Right forelimb (tissue), 1 donor: ENCODE measurements at places on chromosomes 16 and 17.
A peak's percentile ranks its signal among the peaks of the same experiment; 100 is the strongest.

GRCh38 chr16:88084881-88085280 lies 133.6 kb downstream of the BANP start:
- no peak for DNase-seq

GRCh38 chr16:85724936-85725335 lies 26.0 kb downstream of the C16orf74 start:
- DNase-seq, result no peak

GRCh38 chr17:801660-802059 lies 19.5 kb downstream of the MRM3 start:
- DNase-seq, result no peak

- DNase-seq, result no peak
Observed at GRCh38 chr16:1681032-1681431, 3.0 kb downstream of the JPT2 start.

- no peak for DNase-seq
Observed at GRCh38 chr17:35878361-35878760, 1.8 kb downstream of the CCL5 start.

DNA sequence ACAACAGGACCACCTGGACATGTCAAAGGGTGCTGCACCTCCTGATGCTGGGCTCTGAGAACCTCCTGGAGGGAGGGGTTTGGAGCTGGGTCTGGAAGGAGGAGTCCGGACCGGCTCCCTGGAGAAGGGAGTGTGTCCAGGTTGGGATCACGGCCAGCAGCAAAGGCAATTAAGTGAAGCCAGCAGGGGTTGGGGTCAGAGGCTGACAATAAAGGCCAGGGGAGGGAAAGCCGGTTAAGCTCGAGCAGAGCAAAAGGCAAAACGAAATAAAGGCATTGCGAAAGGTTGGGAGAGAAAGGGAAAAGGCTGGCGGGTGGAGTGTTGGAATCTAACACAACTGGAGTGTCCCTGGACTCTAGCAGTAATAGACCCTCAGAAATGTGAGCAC lies 992 bp upstream of the CACNG4 start:
- no peak for DNase-seq

- no peak for DNase-seq
Observed at GRCh38 chr16:88570691-88571092, 489 bp downstream of the ZC3H18 start.

DNA sequence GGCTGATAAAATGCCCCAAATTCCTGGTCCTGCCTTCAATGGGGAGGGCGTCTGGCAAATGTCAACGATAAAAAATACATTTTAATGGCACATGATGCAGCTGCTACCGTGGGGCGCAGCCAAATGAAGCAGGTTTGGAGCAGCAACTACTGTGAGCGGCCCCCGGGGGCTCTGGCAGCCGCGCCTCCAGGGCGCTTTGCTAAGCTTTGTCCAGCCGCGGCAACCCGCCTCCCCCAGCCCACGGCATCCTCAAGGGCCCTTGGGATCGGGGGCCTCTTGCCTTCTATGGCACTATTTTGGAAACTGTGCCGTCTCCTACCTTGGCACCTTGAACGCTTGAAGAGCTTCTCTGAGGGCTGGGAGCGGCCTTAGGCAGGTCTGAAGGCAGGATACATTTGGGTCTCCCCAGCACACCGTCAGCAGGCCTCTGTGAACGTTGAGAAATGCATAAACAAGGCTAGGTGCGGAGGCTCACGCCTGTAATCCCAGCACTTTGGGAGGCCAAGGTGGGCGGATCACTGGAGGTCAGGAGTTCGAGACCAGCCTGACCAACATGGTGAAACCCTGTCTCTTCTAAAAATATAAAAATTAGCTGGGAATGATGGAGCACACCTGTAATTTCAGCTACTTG lies 25.1 kb downstream of the TBX4 start:
- DNase-seq, result no peak

- no peak for DNase-seq
Observed at GRCh38 chr16:1706386-1707192, 594 bp downstream of the MAPK8IP3 start.

DNA sequence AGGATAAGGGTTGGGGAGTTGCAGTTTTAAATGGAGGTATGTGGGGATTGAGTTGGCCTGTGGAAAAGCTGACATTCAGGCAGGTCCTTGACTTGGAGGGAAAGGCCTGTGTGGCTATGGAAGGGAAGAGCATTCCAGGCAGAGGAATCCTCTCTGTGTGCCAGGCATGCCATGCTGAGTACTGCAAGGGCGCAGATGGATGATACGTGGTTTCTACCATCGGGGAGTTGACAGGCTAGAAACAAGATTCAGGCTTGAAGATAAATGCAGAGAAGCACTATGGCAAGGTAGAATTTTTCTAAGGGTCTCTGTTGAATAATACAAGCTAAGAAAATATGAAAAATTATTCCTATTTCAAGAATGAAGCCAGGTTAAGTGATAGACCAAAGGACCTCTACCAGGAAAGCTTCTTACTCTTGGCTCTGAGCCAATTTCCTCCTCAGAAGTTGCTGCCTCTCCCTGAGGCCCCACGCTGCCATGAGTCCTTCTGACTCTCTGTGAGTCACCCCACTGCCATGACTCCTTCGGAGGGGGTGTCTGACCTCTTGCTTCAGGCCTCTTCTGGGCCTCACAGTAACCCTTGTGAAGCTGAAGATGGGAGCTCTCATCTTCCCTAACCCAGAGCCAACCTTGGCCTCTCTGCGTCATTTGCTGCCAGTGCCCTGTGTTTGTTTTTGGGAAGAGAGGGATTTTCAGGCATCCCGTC lies 75.8 kb downstream of the WNT3 start:
- no peak for DNase-seq

- DNase-seq, result no peak
Observed at GRCh38 chr17:57832314-57833178, 17.3 kb downstream of the MRPS23 start.

DNA sequence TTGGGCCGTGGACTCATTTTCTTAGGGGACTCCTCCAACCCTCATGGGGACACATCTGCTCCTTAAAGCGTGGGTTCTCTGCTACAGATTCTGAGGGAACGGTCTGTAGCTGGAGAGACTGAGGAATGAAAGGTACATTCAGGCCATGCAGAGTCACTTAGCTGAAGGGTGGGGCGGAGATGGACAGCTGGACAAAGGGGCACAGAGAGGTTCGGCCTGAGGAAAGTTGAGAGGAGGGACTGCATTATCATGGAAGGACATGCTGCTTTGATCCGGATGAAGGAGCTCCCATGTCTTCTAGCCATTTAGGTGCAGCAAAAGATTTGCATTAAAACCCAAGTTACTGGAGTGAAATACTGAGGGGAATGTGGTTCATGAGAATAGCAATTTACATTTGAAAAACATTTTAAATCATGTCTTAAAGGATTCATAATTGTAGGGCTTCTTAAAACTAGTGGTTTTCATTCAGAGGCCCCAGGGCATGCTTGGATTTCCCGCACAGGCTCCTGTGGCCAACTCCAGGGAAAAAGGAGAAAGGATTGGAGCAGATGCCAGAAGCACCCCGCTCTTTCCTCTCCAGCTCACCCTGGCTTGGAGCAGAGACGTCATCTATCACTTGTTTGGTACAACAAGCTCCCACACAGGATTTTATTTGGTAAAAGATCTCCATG lies 54.2 kb downstream of the CDRT4 start:
- DNase-seq, result no peak

DNA sequence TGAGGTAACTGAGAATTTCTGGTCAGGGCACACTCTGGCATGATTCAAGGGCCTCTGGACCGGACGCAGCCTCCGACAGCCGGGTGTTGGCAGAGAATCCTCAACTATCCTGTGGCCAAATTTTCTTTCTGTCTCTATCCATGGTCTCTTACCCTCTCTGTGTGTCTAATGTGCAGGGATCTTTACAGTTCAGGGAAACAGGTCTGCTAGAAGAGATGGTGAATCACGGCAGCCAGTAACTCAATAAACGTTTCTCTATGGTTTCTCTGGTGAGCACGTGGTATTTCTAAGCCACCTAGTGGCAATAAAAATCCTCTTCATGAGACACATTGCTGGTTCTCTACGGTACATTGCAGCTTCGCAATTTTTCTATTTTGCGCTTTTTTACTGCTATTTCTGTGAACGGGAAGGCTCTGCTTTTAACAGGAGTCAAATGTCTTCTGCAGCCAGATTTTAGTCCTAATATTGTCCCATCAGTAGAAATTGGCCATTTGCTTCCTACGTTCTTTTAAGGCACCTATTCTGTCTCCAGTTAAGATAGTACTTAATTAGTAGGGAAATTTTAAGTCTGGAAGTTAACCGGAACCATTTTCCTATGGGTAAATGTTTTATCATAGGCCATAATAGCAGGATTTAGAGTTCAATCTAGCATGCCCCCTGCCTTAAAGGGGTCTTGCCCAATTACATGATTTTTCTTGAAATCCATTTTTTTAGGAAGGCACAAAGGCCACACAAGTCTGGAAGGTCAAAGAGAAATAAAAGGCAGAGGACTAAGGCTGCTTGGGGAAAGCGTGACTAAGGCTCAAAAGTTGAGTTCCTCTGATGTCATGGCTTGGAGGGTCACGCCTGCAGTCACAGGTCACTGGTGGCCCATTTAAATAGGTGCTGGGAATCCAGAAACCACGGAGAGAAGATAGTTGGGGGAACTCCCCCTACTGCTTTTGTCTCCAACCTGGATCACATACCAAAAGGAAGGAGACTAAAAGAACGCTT lies 31.5 kb downstream of the QPRT start:
- peak; percentile 52 for DNase-seq

- no peak for DNase-seq
Observed at GRCh38 chr16:64167936-64168335, 953.9 kb downstream of the CDH11 start.

DNA sequence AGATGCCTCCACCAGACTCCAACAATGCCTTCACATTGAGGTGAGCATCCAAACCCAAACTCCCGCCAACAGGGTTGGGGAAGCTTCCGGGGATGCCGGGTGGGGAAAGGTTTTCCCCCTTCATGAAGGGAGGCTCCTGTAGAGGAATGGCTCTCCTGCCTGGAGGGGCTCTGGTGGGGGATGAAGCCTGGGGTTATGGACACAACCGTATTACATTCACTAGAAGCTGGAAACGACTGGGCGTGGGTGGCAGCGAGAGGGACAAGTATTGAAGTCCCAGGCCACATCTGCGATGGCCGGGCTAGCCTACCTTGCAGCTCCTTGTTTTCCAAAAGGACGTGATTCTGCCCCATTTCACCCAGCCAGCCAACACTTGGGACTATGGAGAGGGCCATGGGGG lies 321.1 kb downstream of the C16orf95 start:
- no peak for DNase-seq

DNA sequence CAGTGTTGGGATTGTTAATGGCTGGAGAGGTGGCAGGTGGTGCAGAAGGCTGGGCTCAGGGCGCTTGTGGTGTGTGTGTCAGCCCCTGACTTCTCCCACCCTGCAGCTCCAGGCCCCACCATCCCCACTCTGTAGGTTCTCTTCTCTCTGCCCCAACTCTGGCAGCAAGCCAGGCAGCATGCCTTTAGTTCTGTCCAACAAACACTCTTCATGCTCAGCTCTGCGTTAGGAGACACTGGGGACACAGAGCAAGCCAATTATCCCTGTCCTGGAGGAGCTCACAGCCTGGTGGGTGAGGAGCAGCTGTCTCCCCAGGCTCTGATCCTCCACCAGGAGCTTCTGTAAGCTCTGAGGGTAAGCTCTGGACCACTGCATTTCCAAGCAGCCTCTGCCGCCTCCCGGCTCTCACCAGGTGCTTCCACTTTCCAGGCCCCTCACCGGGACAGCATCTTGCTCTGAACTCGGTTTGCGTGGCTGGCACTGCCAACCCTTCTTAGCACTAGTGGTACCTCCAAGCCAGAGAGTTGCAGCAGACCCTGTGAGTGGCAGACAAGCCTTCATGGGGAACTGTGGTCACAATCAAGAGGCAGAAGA lies 34.3 kb upstream of the WSCD1 start:
- no peak for DNase-seq

- DNase-seq, result no peak
Observed at GRCh38 chr17:58534901-58535421, 20.5 kb upstream of the MTMR4 start.

- DNase-seq, result no peak
Observed at GRCh38 chr17:82243648-82244412, 15.0 kb downstream of the SLC16A3 start.

GRCh38 chr17:69477204-69477902 lies 62.9 kb downstream of the MAP2K6 start:
- no peak for DNase-seq

DNA sequence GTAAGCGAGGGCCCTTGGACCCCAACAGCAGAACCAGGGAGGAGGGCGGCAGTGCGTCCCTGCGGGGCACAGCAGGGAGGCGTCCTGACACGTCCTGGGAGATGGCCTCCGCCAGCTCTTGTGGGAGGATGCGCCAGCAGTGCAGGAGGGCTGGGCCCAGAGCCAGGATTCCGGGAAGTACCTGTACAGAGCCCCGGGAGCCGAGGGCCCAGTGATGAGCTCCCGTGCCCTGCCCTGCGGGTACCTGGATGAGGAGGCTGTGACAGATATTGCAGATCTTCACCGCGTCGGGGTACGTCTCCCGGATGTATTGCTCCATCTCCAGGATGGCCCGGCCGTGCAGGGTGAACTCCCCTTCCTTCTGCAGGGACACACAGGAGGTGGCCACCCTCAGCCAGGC lies 23.1 kb downstream of the KDM8 start:
- DNase-seq, result no peak

GRCh38 chr16:65751622-65752521 lies 614.6 kb upstream of the CDH5 start:
- no peak for DNase-seq

DNA sequence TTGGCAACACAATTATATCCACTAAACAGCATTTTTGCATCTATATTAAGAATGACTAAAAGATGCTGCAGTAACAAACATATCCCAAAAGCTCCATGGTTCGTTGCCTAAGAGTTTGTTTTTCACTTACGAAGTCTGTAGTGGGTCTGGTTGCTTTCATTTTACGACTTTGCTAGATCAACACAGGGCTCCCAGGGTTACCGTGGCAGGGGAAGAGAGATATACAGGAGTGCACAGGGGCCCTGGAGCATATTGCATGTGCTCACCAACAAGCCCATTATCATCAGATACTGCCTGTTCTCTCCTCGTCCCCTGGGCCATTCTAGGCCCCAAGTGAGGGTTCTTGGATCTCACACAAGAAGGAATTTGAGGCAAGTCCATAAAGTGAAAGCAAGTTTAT lies 3.1 kb upstream of the MMP2 start:
- no peak for DNase-seq

GRCh38 chr17:73133911-73134649 lies 30.7 kb upstream of the SSTR2 start:
- no peak for DNase-seq

GRCh38 chr17:71405101-71405500 lies 715.7 kb upstream of the SOX9 start:
- no peak for DNase-seq

- DNase-seq, result no peak
Observed at GRCh38 chr17:50149417-50150353, 792 bp downstream of the PPP1R9B start.
